IMR-90 (cell line): ENCODE measurements at places on chromosomes 6 and 20. TPM values are rescaled to one million over a fixed set of nuclear protein-coding genes. Genes with fewer than 3 reads are reported as not detected.

The LAMP5 gene
- under 0.01 TPM in 1 of 2 replicates, not detected in the other for total RNA-seq

- H3K4me3 ChIP-seq: no peak overlapping the region
- no peak overlapping the region for H3K27ac ChIP-seq
- no peaks in the 10 kb centered on the region; the same call in 1 of the 2 replicates for H3K27me3 ChIP-seq
- H3K4me1 ChIP-seq: no peaks in the 10 kb centered on the region
Measured at GRCh38 chr6:139354189-139354588, 20.3 kb downstream of the CITED2 start.

GRCh38 chr6:133539502-133540259 lies 298.5 kb downstream of the EYA4 start:
- H3K4me3 ChIP-seq: no peak overlapping the region
- no peaks in the 10 kb centered on the region for H3K36me3 ChIP-seq
- DNase-seq: no peak
- H3K27me3 ChIP-seq: no peaks in the 10 kb centered on the region

DNA sequence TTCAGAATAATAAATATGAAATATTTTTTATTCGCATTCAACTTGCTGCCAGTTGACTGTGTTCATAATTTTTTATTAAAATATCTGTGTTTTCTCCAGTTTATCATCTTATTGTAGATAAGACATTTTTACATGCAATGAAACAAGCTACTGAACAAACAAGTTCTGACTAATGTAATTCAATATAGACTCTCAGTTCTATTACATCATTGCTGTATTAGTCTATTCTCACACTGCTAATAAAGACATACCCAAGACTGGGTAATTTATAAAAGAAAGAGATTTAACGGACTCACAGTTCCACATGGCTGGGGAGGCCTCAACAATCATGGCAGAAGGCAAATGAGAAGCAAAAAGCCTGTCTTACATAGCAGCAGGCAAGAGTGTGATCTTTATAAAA lies 1357.7 kb upstream of the CITED2 start:
- H3K36me3 ChIP-seq: no peaks in the 10 kb centered on the region
- H3K27me3 ChIP-seq: no peaks in the 10 kb centered on the region
- peak overlapping the region; percentile 62 for H3K27ac ChIP-seq
- DNase-seq: peak; percentile 17
- no peak overlapping the region for H3K4me3 ChIP-seq
- no peaks in the 10 kb centered on the region for H3K4me1 ChIP-seq

DNA sequence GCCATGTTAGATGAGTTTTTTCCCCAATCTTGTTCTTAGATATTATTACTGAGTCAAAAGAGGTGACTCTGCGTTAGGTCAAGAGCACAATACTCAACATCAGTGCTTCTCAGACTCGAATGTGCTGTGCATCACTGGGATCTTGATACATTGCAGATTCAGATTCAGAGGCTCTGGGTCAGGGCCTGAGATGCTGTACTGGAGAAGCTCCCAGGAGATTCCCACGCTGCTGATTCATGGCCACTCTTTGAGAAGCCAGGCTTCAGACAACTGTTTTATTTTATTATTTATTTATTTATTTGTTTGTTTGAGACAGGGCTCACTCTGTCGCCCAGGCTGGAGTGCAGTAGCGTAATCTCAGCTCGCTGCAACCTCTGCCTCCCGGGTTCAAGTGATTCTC lies 41.4 kb upstream of the ARID1B start:
- H3K4me3 ChIP-seq: no peak overlapping the region
- DNase-seq: peak; percentile 20
- no peak overlapping the region for H3K27ac ChIP-seq
- no peaks in the 10 kb centered on the region for H3K4me1 ChIP-seq
- H3K36me3 ChIP-seq: no peaks in the 10 kb centered on the region
